ENCODE measurements at places on chromosomes 12 and 14.

GRCh38 chr12:28303192-28303591 is 112.9 kb downstream of the CCDC91 start:
- DNase-seq = no peak

DNA sequence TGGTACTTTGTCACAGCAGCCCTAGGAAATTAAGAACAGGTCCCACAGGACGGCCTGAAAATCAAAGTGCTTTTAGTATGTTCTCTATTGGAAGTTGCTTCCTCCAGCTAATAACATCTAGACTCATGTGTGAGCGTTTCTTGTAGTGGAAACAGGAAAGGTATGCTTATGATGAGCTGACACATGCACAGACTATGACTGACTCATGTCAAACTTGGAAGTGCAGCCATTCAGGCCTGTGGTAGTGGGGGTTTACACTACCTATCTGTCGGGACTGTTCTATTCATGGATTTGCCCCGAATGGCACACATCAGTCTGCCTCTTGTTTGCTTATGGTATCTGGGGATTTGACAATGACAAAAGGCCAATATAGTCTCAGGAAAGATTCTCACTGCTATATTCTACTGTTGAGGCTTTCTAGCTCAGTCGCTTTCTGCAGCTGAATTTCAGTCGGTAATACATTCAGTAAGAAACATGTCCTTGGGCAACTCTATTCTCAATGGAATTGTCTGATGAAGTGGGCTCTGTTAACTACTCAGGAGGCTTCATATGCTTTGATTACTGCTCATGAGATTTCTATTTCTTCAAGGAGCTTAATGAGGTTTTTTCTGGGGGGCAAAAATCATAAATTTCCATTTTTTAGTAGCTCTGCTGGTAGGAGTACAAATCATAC is 270.3 kb upstream of the DAAM1 start:
- no peak for DNase-seq

DNA sequence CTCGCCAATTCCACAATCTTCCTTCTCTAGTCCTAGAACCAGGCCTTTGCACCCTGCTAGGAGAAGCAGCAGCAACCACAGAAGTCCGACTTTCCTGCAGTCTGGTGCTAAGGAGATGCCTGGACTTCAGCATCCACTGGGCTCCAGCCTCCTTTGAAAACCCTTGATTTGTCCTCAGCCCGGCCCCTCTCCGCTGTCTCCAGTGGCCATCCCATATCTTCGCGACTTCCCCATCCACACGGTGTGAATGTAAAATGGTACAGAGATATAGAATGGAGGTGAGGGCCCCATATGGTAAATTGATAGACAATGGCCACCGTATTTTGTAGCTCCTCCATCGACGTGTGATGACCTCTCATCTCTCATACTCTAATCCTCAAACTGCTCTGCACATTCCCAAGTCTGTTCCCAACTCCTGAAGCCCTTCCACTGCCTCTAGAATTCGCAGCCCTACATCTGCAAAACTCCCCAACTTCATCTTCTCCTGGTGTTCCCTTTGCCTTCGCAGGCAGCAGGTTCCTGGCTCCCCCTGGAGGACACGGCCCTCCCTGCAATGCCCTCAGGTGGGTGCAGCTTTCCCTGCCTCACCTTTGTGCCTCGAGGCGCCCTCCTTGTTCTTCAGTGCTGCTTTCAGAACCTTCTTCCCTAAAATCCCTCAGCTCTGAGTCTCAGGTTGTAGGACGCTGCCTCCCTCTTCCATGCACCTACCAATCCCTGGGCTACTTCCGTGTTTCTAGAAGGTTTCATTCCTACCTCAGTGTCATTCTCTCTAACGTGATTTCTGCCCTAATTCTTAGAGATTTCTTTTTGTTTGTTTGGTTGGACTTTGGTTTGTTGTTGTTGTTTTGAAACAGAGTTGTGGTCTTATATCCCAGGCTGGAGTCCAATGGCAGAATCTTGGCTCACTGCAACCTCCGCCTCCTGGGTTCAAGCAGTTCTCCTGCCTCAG is 36.7 kb downstream of the TMBIM6 start:
- DNase-seq = no peak

- no peak for DNase-seq
Observed at GRCh38 chr12:8096281-8096915, 14.3 kb downstream of the NECAP1 start.

- DNase-seq = no peak
Observed at GRCh38 chr14:60618241-60618640, 31.0 kb downstream of the SIX1 start.

GRCh38 chr12:77344651-77345050 is 279.3 kb upstream of the E2F7 start:
- no peak for DNase-seq

GRCh38 chr14:105045710-105046326 is 19.4 kb downstream of the GPR132 start:
- peak; percentile 96 for DNase-seq

GRCh38 chr12:120089796-120090195 is 26.8 kb downstream of the RAB35 start:
- DNase-seq = no peak

DNA sequence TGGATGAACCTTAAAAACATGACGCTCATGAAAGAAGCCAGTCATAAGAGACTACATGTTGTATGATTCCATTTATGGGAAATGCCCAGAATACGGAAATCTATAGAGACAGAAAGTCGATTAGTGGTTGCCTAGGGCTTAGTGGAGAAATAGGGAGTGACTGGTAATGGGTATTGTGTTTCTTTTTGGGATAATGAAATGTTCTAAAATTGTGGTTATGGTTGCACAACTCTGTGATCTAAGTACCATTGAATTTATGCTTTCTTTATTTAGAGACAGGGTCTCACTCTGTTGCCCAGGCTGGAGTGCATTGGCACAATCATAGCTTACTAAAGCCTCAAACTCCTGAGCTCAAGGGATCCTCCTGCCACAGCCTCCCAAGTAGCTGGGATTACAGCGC is 8.0 kb downstream of the RBMS2 start:
- DNase-seq = no peak

GRCh38 chr14:42556551-42556950 is 949.9 kb downstream of the LRFN5 start:
- no peak for DNase-seq

All from GM13976 (cell line).